ENCODE measurements at places on chromosomes 7 and 10.

DNA sequence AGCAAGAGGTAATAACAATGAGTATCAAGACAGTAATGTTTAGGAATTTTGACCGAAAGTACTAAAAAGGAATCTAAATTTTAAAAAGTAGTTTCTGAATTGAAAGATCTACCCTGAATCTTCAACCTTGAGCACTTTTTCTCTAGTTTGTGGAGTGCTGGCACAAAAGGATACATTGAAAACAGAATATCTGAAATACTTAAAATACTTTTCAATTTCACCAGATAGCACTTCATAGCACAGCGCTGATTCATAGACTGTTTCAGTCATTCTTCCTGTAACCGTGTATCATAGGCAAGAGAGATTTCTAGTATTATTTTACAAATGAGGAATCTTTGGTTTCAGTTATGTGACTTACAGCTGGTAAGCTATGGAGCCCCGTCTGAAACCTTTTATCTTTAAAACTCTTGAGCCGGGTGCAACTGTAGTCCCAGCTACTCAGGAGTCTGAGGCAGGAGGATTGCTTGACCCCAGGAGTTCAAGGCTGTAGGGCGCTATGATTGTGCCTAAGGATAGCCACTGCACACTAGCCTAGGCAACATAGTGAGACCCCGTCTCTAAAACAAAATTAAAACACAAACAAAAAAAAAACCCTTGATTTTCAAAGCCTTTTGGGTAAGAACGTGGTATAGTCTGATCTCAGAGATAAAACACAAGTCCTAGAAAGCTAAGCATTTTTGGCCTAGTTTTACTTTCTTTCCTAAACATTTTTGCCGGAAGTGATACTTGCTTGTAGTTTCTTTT lies 35.1 kb downstream of the FHIP2A start:
- DNase-seq = peak; percentile 42

DNA sequence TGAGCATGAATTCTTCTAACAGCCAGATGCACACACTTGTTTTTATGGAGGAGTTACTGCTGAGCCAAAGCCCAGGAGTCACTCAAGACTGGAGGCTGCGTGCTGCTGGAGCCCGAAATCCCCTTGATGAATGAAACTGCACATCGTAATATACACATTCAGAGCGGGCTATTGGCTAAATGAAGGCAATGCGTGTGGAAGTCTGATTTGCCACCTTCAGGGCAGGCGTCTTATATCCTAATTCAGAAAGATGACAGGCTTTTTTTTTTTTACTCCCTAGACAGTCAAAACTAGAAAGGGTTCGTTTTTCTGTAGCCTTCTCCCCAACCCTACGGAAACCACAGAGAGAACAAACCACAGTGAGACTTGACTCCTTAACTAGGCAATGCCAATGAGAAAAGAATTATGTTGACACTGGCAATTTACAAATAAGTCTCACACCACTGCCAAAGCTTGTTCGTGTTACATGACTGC lies 227.2 kb upstream of the KLF14 start:
- peak; percentile 97 for DNase-seq

- DNase-seq = no peak
These were observed 32.1 kb downstream of the ARMC3 start for GRCh38 chr10:22959950-22960349.

DNA sequence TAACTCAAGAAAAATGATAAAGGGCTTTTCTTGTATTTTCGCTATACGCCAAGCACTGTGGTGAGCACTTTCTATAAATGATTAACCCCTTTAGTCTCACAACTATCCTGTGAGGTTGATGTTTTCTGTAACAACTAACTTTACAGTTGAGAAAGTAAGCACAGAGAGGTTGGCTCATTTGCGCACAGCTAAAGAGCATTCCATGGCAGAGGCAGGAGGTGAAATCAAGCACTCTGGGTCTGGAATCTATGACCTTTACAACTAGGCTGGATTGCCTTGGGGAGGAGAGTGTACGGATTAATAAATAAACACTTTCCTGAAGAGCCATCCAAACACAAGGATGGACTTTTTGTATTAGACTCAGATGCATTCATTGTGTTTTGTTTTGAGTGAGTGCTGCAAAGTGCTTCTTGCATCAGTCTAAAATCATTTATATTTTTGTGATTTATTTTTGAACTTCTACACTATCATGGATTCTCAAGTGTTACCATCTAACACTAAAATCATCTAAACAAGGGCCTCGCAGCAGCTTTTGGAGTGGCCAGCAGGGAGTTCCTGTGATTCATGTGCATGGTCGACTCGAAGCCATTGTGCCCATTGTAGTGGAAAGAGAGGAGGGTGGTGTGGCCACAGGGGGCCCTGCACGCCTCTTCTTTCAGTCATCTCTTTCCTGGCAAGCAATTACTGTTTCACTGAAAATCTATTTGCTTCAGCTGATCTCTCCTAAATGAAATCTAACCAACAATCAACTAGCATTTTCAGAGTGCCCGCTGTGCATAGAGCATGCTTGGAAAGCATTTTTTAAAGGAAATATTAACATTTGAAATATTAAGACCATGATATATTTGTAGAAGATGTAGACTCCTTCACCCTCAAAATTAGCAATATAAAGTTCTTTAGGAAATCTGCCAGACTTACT lies 633.4 kb upstream of the COBL start:
- no peak for DNase-seq

DNA sequence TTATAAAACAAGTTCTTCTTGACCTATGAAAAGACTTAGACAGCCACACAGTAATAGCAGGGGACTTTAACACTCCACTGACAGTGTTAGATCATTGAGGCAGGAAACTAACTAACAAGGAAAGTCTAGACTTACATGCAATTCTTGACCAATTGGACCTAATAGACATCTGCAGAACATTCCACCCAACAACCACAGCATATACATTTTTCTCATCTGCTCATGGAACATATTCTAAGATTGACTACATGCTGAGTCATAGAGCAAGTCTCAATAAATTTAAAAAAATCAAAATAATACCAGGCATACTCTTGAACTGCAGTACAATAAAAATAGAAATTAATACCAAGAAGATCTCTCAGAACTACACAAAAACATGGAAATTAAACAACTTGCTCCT lies 219.5 kb upstream of the HPS1 start:
- DNase-seq = no peak

DNA sequence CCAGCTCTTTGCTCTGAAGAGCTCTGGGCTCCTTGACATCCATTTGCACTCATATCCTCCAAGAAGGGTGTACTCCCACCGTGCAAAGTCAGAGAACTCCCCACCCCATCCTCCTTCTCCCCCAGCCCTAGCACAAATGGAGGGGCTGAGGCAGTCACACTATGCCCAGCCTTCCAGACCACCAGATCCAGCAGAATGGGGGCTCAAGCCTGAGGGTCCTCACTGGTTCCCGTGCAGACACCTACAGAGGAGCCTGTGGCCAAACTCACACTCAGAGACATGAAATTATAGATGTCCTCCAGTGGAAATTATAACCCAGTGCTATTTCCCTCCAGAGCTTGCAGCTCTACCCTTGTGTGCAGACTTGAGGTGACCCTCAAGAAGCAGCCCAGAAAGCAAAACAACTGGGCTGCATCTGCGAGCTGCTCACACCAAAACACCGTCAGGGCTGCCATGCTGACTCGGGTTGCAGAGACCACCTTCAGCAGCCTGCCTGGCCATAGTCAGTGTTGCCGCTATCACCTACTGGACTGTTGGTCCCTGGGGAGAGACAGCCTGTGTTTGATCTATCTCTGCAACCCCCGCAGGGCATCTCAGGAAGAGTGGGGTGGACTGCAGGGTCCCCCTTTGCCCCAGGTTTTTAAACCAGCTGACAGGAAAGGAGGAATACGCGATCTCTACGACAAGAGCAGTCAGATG lies 7.4 kb downstream of the ZNF488 start:
- DNase-seq = no peak

DNA sequence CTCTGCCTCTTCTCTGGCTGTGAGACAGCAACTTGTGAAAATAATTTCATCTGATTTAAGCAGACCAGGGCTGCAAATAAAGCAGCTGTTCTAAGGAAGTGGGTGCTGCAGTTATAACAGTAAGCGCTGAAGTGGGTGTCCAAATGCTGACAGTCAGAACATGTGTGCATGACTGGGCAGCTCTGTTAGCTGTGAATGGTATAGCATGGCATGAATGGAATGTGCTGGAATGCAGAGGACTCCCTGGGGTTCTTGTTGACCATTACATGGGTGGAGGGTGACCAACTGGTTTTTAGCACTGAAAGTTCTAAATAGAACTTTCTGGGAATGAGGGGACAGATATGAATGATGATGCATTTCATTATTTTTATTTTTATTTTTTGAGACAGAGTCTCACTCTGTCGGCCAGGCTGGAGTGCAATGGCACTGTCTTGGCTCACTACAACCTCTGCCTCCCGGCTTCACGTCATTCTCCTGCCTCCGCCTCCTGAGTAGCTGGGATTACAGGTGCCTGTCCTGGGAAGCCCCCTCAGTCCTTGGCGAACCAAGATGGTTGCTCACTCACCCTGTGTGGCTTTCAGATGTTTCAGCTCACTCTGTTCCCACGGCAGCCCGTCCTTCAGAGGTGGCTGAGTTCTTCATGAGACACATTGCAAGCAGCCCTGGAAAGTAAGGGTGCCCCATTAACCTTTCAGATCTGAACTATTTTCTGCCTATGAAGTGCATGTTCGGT lies 319.8 kb upstream of the PHYHIPL start:
- DNase-seq = no peak

DNA sequence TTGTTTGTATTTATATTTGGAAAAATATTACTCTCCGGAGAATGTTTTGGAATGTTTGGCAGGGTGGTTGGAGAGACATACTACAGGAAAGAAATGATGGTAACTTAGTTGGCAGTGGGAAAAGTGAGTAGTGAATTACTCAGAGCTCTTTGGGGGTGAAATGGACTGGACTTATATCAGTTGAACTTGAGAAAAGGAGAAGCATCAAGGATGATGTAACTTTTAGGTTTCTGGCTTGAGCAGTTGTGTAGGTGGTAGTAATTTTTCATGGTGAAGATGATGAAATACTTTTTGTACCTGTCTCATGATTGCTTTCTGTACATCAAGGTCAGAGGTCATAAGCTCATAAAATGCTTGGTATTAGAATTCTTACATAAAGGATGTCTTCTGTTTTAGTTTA lies 617.2 kb downstream of the AUTS2 start:
- no peak for DNase-seq

- DNase-seq = no peak
These were observed 5.0 kb downstream of the NEBL start for GRCh38 chr10:20892011-20892585.

GRCh38 chr7:130210181-130210935 lies 2.7 kb downstream of the SSMEM1 start:
- DNase-seq = no peak

DNA sequence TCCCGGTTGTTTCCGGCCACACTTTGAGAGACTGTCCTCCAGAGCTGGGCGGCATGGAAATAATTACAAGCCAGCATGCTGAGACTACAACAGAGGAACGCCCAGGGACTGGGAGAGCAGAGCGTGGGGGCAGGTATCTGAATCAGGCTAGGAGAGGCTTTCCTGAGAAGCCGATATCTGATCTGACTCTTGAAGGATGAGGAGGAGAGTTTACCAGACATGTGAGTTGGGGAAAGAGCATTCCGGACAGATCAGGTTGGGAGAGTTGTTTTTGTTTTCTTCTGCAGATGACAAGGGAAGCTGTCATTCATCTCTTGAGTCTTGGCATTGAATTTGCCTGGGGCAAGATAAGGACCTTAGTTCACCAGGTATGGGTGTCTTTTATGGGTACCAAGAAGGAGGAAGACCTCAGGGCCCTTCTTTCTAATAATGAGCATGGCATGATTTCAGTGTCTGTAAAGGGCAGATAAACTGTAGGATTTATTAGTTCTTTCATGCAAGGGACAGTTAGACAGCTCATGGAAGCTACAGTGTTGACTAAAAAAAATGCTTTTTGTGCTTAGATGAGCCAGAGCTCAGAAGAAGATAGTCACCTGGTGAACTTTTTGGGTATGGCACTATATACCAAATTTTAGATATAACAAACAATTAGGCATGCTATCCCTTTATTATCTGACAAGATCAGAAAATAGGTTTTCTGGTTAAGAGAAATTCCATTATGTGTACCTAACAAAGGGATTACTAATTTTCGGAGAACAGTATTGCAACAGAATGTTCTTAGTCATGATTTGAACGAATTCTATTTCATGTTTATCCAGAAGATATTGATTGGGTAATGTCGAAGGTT lies 36.2 kb downstream of the WBP1L start:
- DNase-seq = no peak

- no peak for DNase-seq
These were observed 239.7 kb downstream of the EMX2 start for GRCh38 chr10:117782276-117782675.

DNA sequence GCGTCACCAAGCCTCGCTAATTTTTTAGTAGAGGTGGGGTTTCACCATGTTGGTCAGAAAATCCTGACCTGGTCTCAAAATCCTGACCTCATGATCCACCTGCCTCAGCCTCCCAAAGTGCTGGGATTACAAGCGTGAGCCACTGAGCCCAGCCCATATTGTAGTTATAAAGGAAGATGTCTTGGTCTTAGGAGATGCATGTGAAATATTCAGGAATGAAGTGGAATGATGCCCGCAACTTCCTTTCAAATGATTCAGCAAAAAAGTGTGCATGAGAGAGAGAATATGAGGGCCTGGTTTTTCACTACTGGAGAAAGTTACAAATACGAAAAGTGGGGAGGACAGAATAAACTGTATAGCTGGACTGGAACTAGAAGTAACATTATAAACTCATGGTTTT lies 15.9 kb downstream of the TMEM209 start:
- DNase-seq = no peak

DNA sequence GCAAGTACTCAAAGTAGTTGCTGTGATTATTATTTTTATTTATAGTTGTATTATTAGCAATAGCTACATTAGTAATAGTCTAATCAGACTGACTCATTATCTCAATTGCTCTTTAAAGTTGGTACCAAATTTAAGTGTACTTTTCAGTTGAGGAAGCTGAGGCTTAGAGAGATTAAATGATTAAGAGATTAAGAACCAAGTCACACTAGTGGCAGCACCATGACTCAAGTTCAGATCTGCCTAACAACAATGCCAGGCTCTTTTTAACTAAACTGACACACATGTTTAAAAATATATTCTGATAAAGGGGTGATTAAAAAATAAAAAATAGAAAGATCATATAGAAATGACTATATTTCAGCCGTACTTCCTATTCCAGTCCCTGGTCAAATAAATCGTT lies 42.0 kb downstream of the FZD1 start:
- no peak for DNase-seq

GRCh38 chr7:1120791-1121190 lies 32.9 kb downstream of the GPER1 start:
- DNase-seq = no peak

GRCh38 chr10:49094646-49095045 lies 20.7 kb downstream of the VSTM4 start:
- no peak for DNase-seq

DNA sequence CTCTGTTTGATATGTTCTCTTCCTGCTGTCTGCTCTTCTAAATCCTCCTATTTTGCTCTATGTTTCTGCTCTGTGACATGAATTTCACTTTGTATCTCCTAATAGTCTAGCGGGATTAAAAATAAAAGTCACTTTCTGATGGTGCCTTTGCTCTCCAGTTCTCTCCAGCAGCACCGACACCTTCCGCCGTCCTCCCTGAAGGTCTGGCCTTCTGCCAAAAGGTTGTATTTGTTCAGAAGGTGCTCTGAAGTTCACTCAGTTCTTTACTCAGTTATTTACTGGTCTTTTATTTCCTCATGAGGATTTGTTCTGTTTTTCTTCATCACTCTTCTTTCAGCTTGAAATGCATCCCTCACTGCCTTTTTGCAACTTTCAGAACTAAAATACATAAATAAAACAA lies 11.2 kb upstream of the EPHA1 start:
- no peak for DNase-seq
